ENCODE measurements at places on chromosomes 12 and 14.
A peak's percentile ranks its signal among the peaks of the same experiment; 100 is the strongest.

DNA sequence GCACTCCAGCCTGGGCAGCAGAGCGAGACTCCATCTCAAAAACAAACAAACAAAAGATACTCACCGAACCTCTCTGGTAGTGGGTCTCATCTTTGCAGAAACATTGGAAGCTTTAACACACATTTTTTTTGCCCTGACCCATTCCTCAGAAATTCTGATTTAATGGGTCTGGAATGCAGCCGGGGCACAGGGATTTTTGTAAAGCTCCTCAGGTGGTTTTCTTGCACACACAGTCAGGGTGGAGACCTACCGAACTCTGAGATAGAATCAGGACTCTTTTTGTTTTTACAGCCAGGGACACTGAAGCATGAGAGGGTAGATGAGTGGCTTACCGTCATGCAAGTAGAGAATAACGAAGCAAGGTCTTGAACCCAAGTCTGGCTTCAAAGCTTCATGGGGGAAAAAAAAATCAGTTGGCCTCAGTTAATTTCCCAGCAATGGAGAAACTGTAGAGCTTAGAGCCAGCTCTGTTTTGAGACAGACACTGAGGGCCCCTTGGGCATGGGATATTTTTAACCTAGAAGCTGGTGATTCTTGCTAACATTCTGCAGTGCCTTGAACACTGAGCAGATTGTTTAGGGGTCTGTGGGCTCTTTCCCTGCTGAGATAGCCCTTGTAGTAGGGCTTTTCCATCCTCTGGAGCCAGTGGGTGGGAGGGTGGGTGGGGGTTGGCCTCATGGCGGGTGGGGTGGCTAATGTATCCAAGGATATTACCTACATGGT, 4.8 kb downstream of the RNU4-2 start:
- DNase-seq = no peak

DNA sequence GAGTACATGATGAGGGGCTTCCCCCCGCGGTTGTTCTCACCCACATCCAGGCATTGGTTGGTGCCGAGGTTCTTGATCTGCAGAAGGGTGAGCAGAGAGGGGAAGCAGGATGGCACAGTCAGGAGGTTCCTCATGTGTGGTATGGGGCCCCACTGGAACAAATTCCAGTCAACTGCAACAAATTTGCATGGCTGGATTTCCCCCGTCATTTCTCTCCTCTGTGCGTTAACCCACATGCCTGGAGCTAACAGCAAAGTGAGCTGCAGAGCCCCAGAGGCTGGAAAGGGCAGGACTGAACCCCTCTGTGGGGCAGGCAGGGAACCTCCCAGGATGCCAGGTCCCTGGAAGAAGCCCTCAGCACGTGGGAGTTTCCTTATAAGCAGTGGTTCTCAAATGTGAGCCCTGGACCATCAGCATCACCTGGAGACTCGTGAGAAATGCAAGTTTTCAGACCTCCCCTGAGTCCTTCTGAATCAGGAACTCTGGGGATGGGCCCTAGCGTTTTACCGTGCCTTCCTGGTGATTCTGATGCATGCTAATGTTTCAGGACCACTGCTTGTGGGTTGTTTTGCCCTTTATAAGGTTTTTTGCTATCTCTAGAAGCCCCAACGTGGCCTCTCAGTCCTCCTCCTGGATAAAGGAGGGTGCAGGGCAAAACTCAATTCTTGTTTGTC, 11.0 kb upstream of the CELA1 start:
- no peak for DNase-seq

DNA sequence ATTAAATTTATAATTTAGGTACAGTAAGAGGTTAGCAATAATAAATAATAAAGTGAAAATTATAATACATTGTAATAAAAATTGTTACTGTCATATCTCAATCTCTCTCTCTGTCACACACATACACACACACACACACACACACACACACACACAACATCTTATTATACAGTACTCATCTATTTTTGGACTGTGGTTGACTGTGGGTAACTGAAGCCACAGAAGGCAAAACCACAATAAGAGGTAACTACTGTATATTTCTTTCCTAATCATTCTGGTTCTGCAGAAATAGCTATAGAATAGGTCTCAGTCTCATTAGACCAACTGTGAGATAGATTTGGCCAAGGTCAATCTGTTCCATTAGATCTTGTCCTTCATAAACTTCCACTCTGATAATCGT, 33.1 kb upstream of the PTPRO start:
- DNase-seq = no peak

DNA sequence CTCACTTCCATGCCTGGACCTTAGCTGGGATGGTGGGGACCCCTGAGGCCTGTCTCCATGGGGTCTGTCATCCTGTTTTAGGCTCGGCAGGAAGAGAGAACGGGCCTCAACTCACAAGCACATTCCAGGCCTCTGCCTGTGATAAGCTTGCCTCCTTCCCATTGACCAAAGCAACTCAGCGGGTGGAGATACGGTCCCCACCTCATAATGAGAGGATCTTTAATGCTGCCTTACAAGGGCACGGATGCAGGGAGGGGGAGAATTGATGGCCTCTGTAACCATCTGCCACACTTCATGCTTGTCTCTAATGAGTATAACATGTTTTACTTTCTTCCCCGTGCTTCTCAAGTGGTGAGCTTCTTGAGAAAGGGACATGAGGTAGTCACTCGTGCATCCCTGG, 50.0 kb downstream of the GLT1D1 start:
- DNase-seq = no peak

GRCh38 chr14:22502007-22502406, 87.0 kb downstream of the DAD1 start:
- DNase-seq = no peak

DNA sequence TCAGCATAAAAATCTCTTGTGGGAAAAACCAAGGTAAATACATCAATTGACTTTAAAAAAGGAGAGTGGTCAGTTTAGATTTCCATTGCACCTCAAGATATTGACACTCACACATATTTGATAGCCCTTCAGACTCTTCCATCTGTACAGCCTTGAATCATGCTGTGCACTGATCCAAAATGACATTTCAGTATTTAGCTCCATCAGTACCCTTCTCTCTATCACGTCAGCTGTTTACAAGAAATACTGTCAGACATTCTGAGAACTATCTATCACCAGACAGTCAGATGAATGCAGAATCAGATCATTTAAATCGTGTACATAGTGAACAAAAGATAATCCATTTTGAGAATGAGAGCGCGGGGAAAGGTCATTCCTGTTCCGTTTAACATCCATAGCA, 511.9 kb downstream of the RPL10L start:
- DNase-seq = no peak

- DNase-seq = no peak
Observed at GRCh38 chr12:53523131-53523530, 15.8 kb upstream of the NPFF start.

DNA sequence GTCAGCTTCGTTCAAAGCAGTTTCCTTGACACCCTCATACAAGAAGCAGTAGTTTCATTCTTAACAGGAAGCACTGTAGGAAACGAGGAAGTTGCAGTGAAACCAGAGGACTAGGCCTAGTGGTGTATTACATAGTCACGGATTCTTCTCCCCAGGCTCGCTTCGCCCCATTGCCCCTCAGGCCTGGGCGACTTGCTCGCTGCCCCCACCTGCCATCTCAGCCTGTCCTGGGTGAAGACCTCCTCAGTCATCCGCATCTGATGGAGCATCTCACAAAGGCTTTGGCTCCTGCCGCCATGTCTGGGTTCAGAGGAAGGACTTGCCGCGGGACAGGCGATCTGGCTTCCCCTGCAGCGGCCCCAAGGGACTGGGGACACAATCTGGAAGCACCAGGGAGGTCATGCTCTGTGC, 93.5 kb downstream of the LMNTD1 start:
- DNase-seq = no peak

GRCh38 chr14:66696326-66696725, 188.4 kb downstream of the GPHN start:
- no peak for DNase-seq

DNA sequence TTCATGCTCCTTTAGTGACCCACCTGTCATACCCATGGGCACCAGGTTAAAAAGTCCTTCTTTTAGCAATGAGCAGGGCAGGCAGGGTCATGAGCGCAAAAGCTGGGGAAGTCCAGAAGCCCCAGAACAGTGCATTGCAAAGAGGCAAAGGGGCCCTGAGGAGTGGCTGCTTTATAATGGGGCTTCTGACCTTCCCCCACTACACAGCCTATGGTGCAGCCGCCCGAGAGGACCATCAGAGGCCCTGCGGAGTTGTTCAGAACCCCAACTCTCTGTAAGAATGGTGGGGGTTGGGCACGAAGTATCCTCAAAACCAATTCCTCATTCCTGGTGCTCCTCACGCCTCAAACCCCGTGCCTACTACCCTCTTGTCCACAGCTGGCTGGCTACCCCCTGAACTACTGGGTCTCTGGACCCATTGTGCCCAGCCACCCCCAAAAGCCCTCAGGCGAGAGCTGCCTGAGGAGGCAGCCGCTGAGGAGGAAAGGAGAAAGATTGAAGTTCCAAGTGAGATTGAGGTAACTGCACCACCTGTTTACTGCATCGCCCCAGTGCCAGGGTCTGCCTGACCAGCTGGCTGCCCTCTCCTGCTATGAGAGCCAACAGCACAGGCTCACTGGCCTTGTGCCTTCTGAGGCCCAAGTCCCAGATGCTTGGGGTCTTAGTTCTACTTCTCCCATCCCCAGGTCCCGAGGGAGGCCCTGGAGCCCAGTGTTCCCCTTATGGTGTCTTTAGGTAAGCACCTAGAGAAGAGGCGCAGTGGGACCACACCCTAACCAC, 6.7 kb downstream of the REC8 start:
- DNase-seq = no peak

GRCh38 chr12:125160281-125160955, 95.2 kb downstream of the AACS start:
- no peak for DNase-seq

DNA sequence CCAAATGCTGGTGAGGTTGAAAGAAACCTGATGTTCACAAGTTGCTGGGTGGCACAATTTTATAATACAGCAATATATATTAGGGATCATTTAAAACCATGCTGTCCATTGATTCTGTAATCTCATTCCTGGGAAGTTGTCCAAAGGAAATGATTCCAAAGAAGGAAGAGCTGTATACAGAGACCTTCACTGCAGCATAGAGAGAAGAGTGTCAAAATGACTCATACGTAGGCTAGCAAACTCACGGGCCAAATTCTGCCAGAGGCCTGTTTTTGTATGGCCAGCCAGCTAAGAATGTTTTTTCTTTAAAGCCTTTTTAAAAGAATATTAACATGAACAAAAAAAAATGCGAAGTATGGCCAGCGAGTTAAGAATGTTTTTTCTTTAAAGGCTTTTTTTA, 69.2 kb upstream of the MED13L start:
- no peak for DNase-seq

- no peak for DNase-seq
Observed at GRCh38 chr12:25257590-25258324, 7.0 kb upstream of the KRAS start.

DNA sequence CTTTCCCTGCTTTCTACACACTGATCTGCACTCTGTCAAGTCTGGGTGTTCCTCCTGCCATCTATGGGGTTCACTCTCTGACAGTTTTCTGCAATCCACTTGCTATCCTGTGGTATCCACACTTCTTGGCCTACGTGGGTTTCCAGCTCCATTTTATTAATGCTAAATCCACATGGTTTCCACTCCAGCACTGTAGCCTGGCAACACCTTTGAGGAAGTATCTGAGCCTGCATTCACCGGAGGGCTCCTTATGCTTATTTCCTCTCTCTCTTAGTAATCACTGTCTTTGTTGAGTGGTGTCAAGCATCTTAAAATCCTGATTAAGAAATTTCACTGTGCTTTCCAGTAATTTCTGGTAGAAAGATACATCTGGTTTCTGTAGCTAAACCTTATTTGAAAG, 703.7 kb downstream of the TMEM121 start:
- DNase-seq = no peak

- DNase-seq = peak; percentile 48
Observed at GRCh38 chr12:80937391-80938238, at the start of gene LIN7A. TSS of gene LIN7A (minus strand) at chr12:80937934. CDS start at chr12:80937722, 212 bp downstream.

DNA sequence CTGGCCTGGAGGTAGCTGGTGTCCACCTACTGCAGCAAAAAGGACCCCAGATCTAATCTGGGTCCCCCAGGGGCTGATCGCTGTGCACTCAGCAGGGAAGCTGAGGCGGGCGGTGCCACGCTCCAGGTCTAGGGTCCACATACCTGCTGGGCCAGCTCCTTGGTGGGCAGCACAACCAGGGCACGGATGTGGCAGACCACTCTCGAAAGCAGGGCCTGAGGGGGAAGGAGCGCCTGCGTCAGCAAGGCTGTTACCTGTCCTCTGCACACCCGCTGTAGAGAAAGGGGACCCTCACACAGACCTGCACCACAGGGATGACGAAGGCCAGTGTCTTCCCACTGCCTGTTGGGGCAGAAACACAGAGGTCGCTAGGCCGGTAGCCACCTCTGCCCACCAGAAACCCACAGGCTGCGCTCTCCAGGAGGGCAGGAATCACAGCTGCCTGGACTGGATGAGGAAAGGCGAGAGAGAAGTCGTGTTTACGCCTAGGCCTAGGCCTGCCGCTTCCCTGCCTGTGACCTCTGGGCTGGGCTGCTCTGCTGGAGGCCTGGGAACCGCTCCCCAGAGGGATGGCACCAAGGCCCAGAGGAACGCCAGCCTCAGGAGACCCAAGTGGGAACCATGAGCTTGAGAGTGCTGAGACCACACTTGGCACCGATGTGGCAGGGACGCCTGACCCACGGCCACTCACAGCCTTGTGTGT, 2.0 kb downstream of the DDX51 start:
- DNase-seq = no peak

DNA sequence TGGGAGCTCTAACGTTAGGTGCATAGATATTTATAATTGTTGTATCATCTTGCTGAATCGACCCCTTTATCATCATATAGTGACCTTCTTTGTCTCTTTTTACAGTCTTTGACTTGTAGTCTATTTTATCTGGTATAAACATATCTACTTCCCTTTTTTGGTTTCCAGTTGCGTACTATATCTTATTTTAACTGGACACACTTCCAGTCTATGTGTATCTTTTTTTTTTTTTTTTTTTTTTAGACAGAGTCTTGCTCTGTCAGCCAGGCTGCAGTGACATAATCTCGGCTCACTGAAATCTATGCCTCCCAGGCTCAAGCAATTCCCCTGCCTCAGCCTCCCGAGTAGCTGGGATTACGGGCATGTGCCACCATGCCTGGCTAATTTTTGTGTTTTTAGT, 41.9 kb upstream of the ZFP36L1 start:
- DNase-seq = no peak

DNA sequence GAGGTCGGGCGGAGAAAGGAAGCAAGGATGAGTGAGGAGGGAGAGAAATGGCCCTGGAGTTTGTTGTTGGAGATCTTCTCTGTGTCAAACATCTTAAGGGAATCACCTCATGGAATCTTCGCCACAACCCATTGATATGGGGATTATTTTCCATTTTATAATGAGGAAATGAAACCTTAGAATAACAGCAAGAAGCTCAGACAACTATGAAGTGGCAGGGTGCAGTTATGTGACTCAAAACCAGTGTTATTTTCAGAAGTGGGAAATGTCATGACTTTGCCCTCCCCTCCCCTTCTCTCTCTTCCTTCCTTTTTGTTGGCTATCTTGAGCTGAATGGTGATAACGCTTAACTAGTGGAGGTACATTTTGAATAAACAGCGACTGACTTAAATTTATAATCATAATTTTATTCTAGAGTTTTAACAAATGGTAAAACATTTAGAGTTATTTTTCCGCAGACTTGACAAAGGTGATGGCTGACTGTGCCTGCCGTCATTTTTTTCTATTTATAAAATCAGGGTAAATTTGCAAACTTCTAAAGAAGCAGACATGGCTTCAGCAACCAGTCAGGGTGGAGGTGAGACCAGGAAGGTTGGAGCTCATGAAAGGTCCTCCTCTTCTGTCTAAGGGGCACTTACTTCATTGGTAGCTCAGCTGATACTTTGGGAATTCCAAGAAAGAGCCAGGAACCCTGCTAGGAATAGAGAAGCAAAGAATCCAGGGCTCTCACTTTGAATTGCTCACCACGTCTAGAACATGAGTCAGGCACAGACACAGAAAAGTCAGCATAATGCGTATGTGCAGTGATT, 232.4 kb downstream of the RGS6 start:
- DNase-seq = no peak
